ENCODE measurements at places on chromosomes 2 and 18.

DNA sequence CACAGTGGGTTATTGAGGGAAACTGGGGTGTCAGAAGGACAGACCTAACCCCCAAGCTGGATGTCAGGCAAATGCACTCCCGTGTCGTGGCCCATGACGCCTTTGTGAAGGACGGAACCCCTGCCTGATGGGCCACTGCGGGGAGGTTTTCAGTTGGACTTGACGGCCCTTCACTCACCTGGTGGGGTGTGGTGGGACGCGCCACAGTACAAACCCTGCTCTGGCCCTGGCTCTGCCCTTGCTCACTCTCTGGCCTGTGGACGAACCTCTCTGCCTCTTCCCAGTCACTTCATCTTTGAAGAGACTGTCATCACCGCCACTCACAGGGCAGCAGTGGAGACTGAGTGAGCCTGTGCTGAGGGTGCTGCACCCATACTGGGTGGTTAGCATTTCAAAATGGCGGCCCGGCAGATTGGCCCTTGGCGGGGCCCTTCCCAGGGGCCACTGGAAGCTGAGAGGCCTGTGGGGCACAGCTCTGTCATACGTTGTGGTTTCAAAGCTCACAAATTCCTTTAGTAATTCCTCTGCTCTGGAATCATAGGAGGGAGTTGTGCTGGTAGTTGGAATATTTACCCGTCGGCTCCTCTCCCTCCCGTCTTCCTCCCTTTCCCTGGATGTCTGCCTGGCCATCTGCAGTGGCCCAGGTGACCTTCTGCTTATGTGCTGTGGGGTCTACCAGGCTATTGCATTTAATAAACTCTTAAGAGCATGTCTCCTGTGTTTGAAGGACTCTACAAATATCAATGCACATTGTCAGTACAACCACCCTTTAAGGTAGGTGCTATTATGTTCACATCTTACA lies 200.6 kb downstream of the CTIF start:
- DNase-seq: no peak

DNA sequence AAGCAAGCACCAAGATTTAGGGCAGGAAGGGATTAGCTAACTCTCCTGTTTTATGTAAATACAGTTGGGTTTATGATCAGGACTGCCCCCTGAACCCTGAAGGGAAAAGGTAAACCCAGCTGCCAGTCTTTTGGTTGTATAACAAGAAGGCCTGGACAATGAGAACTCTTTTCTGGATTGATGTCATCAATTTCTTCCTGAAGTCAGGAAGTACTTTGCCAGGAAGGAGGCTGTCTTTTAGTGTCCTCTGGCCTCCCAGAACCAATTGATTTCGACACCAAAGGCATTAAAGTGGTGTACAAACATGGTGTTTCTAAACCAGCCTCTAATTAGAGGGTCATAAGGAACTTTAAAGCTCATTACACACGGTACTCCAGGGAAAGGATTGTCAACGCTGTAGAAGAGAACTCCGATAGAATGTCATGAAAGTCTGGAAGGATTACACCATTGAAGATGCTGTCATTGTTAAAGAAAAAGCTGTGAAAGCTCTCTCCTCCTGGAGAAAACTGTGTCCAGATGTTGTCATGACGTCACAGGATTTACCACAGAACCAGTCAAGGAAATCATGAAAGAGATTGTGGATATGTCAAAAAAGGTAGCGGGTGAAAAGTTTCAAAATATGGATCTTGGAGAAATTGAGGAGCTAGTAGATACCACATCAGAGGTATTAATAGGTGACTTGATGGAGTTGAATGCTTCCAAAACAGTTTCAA lies 78.8 kb downstream of the ANKRD12 start:
- no peak for DNase-seq

DNA sequence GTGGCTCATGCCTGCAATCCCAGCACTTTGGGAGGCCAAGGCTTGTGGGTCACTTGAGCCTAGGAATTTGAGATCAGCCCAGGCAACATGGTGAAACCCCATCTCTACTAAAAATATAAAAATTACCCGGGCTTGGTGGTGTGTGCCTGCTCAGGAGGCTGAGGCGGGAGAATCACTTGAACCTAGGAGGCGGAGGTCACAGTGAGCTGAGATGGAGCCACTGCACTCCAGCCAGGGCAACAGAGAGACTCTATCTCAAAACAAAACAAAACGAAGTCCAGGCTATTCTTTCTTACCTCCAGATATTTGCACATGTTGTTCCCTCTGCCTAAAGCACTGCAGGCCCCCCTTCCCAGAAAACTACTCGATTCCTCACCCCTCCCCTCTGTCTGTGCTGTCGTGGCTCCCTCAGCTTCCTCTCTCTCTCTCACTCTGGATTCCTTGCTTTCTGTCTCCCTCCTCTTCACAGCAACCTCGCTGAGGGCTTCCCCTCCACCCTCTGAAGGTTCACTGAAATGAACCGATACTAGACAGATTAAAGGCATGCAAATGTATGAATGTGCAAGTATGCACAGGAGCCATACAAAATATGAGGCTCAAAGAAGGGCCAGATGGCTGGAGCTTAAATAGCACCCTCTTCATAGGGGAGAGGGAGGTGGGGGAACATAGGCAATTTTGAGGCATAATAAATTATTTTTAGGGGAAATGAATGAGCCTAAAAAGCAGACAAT lies 18.5 kb downstream of the TMEM177 start:
- DNase-seq: no peak

DNA sequence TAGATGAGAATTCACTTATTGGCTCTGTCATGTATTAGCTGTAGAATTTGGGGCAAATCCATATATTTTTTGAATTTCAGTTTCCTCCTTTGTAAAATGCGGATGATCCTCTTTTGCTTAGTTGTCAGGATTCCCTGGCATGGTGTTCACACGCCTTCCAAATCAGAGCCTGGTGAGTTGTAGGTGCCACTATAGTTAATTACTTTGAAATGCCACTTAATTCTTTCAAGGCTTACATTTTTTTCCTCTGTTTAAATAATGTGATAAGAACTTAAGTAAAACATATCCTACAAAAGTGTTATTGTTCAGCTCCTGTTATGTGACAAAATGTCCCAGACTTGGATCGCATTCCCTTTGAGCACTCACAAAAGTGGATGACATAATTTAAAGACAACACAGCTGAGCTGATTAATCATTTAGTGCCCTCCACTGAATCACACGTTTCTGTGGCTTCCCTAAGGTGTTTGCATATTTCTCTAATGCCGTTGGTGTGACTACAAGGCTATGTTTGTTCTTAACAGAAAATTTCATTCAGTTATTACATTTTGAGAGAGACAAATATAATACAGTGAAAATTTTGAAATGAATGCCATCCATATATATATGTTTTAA lies 471.2 kb upstream of the CHST9 start:
- no peak for DNase-seq

DNA sequence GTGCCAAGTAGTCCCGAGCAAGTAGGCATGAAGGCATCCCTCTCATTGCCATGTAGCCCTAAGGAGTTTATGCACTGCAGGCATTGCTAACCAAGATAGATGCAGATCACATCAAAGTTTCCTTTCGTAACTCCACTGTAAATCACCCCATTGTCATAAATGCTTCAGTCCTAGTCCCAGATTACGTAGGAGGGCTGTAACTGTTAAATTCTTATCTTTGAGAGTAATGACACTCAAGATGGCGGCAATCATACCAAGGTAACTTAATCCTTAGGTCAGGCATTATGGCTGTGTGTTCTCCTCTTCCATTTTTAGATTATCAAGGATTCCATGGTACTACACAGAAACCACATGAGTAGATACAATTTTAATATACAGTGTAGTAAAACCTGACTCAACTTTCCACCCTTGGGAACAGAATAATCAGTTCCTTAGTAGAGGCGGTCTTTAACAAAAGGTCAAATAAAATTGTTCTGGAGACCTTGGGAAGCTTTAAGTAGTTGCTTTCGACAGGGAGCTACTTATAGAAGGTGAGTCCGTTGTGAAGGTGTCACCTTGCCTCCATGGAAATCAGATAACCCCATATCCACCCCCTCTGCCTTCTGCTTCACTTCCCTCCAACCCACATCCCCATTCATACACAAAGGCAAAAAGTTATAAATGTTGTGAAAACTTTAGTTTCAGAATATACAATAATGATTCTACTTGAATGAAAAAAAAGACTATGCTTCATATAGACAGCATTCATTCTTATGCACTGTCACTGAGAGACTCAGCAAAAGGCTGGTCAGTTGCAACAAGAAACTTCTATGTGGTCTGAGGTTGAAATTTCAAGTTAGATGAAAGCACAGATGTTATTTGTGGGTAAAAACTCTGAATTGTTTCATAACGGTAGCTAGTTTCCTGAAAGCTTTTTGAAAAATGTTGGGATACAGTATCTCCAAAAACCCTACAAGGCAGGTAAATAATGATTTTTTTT lies 64.8 kb upstream of the GALNT5 start:
- DNase-seq: no peak

DNA sequence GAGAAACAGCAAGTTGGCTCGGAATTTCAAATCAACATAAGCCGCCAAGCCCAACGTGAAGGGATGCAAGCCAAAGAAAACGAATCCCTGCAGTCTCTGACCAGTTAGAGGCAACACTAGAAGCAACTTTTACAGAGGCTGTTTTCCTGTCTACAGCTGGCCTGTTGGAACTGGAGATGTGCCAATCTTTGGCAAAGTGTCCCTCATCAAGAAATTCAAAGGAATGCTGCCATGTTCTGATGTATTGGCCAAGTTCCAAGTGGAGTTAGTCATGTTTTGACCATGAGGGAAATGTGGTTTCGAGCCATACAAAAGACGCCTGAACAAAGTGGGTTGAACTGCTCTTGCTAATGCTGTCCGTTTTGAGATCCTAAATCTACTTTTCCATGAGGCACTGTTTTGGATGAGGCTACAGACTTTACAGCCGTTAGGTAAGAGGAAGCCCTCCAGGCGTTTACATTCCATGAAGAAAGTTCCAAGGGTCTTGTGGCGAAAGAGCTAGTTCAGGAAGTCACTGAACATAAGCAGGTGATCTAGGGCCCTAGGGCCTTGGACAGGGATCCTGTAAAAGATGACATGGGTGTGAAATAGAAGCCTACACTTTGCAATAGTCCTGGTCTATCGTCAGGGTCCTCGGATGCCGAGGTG lies 140.7 kb upstream of the PXDN start:
- DNase-seq: no peak

DNA sequence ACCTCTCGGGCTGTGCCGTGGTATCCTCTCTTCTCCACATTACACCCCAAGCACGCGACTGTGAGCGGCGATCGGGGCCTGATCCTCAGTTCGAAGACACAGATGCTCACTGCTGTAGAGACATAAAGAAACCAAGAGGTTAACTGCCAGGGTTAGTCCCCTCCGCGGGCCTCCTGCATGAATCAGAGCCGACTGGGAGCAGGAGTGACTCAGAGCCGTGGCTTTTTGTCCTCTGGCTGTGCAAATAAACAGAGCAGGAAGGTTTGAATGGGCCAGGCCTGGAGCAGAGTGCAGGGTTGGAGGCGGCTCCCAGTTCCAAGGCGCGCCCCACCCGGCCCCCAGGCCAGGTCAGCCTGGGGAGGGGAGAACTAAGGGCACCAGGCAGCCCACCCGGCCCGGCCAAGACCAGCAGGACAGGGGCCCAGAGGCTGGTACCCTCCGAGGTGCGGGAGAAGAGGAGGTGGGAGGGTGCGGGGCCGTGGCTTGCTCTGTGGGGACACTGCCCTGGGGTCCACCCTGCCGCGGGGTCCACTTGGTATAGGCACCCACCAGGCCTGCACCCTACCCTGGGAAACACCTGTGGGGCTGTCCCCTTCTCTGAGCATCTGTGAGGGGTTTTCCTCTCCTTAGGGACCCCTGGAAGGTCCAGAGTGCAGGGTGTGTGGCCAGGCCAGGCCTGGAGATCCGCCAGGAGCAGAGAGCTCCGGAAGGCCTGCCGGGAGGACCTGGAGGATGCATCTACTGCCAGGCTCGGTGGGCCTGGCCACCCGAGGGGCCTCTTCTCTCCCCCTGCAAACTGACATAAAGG lies 16.5 kb downstream of the TWIST2 start:
- DNase-seq: no peak

- DNase-seq: no peak
Measured at GRCh38 chr2:174878537-174879147, 114.4 kb upstream of the CHRNA1 start.

- no peak for DNase-seq
Measured at GRCh38 chr18:32029558-32029957, 10.9 kb downstream of the RNF125 start.

DNA sequence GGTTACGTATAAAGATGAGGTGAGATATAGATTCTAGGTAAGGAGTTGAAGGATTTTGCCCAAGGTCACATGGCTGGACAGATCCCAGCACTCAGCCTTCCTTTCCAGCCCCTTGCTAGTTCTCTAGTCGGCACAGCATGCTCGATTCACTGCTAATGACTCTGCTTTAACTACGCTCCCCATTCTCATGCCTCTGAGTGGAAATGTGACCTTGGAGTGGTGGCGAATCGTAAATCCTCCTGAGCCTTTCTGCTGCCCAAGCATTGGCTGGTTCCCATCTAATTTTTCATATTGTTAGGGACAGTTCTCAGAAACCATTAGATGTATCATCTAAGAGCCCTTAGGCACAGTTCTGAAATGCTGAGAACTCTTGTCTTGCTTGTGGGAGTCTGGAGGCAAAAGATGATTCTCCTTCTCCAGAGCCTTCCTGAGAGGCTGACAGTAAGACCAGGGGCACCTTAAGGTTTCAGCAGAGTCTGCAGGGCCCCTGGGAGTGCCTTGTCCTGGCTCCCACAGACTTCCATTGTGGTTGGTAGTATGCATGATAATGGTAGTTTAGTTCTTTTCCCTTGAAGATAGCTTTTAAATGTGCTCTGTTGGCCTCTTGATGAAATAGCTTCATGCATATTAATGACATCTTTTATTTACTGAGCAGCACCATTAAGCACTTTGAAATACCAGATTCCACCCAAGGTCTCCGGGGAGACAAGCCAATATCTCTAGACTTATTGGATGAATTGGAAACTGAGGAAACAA lies 377.8 kb upstream of the SLC14A2 start:
- no peak for DNase-seq

DNA sequence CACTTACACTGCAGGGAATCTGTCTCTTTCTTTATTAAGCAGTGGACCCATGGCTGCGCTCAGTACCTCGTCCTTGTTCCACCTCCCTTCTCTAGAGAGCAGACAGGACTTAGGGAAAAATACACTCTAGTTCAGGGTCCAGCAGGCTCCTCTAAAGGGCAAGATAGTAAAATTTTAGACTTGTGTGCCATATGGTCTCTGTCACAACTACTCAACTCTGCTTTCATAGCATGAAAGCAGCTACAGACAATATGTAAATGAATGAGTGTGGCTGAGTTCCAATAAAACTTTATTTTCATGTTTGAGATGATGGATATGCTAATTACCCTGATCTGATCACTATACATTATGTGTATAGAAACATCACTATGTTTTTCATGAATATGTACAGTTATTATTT lies 163.1 kb downstream of the BABAM2 start:
- DNase-seq: no peak

DNA sequence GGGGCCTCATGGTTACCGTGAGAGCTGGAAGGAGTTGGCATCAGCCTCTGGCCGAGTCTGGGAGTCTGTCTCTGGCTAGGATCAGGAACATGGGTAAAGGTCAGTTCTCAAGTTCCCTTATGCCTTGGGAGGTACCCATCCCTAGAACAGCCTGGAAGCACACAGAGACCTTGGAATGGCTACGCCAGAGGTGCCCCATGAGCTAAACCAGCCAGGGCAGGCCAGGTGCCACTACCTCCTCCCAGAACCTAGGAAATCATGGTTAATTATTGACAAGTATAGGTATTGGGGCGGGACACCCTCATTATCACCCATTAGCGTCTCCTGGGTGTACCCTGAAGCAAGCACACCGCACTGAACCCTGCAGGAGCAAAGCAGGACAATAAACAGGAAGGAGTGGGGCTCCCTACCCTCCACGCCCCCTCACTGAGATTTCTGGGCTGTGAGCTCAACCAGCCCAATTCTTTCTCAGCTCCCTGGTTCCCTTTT lies 3.0 kb upstream of the ASPRV1 start:
- DNase-seq: no peak

GRCh38 chr2:182715121-182715891 lies 751 bp upstream of the DNAJC10 start:
- DNase-seq: no peak

Data from activated gamma-delta T cell treated with Interleukin-2 at 50 U/mL for 16 hours (primary cell).